ENCODE measurements at places on chromosomes 3 and 15.

GRCh38 chr3:170679190-170679589 lies 93.3 kb upstream of the SLC7A14 start:
- DNase-seq: no peak

- no peak for DNase-seq
These were observed 193.7 kb downstream of the OTOL1 start for GRCh38 chr3:161690299-161690620.

DNA sequence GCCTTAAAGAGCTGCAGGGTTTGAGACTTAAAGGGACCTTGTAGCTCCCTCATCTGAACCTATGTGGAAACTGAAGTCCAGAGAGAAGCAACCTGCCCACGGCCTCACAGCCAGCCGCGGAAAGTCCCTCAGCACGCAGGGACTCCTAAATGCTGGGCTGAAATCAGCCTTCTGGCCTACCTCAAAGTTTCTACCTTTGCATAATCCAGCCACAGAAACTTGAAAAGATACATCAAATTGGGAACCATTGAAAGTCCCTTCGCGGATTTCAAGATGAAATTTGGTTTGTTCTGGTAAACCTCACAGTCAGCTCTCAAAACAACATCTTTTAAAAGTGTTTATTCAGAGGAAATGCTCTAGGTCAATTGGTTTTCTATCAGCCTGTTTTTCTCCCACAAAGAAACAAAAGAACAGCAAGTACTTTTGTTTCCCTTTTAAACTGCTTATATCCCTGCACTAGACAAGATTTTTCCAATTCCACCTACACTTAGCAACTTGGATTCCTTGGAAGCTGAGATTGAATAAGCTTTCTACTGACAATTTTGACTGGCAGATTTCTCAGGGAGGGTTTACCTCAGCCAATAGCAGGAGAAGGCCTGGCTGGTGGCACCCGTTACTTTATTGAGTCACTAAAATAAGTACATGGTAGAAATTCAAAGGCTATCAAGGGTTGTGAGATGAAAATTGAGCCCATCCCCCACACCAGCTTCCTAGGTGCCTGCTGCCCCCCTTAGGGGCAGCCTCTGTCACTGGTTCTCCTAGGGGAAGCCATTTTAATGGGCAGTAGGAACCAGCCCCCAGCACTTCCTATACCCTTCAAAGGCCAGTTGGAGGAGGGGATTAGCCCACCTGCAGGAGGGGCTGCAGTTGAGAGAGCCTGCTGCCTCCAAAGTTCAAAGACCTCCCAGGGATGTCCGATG lies 171.2 kb downstream of the ADAMTS17 start:
- no peak for DNase-seq

- DNase-seq: no peak
These were observed 61.7 kb downstream of the TMEM212 start for GRCh38 chr3:171904829-171905228.

- DNase-seq: no peak
These were observed 32.8 kb downstream of the ARHGAP31 start for GRCh38 chr3:119326976-119327375.

DNA sequence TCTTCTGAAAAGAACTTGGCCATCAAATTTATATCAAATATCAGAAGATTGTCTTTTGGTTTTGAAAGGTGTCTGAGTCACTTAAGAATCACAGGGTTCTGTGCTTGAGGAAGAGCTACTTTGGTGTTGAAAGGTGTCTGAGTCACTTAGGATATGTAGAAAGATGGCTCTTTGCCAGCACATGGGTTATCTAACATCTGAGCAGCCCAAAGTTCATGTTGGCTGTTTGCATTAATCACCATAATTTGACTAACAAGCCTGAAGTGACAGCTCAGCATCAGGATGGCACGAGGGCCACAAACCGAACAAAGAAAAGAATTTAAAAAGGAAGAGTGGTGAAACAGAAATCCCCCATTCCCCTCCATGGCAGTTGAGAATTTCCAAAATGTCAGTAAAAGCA lies 190.5 kb upstream of the CMC1 start:
- no peak for DNase-seq

GRCh38 chr3:74271541-74271940 lies 342.9 kb downstream of the CNTN3 start:
- DNase-seq: no peak

DNA sequence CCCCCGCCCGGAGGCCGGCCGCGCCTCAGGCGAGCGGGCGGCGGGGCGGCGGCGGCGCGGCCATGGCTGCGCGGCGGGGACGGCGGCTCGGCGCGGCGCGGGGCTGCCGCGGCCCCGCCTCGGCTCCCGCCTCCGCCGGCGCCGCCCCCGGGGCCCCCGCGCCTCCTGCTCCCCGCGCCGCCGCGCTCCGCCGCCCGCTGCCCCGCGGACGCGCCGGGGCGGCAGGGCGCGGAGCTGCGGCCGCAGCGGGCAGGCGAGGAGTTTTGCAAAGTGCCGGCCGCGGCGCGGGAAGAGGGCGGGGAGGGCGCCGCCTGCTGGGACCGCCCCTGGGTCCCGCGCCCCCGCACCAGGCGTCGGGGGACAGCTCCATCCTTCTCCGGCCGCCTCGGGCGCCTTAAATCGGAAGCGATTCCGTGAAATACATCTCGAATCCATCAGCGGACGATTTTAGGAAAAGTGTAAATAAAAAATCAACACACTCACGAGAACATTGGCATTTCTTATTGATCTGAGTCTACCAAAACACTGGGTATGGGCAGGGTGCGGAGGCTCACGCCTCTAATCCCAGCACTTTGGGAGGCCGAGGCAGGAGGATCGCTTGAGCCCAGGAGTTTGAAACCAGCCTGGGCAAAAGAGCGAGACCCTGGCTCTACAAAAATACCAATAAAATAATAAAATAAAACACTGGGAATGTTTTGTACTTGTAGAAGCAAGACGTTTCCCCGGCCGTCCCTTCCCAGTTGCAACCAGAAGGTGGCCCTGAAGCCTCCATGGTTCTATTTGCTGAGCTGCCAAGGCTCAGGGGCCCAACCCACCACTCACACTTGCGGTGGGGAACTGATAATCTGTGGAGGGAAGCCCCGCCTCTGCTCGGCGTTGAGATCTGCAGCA lies 136.9 kb downstream of the NUP210 start:
- DNase-seq: peak; percentile 72

All from hematopoietic multipotent progenitor cell treated with erythropoietin and hydrocortisone succinate and interleukin-3 and kit ligand, for 8 days (in vitro differentiated cells).